ENCODE measurements at places on chromosomes 1 and 21.

GRCh38 chr21:16071761-16072160, 342.0 kb downstream of the USP25 start:
- no peak for DNase-seq

DNA sequence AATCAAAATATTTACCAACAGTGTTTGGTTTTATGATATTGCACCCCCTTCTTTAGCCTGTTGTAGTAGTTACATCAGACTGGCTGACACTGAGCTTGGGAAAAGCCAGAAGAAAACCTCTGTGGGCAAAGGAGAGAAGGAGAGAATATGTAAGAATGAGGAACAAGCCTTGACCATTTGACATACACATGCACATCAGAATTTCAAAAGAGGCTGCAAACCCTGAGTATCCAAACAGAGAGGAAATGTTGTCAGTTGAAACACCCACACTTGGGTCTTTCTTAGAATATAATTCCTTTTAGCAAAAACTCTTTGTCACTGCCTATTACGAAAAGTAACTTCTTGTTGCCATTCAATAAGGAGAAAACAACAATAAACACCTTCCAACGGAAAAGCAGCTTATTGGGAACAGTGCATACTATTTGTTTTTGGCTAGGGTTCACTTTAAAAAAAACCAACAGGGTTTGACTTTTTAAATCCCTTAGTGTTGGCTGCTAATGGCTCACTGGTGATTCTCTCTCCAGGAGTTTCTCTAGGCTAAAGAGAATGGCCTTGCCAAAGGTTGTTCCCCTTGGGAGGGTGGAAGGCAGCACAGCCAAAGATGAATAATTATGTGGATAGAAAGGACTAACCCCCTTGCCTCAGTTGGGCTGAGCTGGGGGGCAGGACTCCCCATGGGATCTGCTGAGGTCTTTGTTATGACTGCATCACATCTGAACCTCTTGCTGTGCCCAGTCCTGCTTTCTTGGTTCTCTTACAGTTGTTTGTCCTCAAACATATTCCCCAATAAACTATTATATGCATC, 48.9 kb downstream of the GORAB start:
- DNase-seq: no peak

GRCh38 chr1:2967329-2967725, 53.9 kb upstream of the ACTRT2 start:
- DNase-seq: no peak

GRCh38 chr1:28110555-28110954, 22.1 kb upstream of the EYA3 start:
- DNase-seq: no peak

GRCh38 chr1:225840713-225841112, 30.8 kb downstream of the EPHX1 start:
- DNase-seq: no peak

- DNase-seq: no peak
These were observed 9.7 kb downstream of the HSD11B1 start for GRCh38 chr1:209714338-209714737.

DNA sequence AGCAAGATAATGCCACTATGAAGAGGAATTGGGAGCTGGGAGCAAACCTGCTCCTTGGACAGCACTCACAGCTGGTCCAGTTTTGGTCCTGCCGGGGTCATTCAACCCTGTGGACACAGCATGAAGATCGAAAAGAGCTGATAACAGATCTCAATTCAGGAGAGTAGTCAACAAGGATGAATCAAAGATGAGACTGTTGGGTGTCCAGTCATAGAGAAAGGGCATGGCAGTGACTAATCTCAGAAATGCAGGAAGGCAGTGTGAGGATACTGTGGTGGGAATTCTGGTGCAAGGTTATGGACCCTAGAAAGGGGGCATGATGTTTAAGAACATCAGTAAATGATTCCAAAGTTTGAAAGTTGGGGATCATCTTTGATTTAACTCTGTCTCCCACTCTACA, 261.4 kb upstream of the ZP4 start:
- DNase-seq: no peak

GRCh38 chr1:50232336-50232735, 123.6 kb downstream of the ELAVL4 start:
- DNase-seq: no peak

DNA sequence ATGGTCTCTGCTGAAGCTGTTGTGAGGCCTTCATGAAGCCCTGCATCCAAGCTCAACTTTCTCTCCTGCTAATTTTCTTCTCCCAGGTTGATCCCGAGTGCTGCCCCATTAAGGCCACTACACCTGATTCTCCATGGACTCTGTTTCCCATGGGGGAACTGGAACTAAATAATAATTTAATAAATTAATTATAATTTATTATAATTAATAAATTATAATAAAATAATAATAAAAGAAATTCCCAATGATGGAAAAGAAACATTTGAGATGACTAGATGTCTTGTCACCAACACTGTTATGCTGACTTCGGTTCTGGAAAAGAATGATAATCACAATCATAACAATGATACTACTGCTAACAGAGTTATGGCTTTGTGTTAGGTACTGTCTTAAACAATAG, 211.2 kb upstream of the ZP4 start:
- no peak for DNase-seq

GRCh38 chr1:241614144-241614543, 26.0 kb downstream of the CHML start:
- no peak for DNase-seq

DNA sequence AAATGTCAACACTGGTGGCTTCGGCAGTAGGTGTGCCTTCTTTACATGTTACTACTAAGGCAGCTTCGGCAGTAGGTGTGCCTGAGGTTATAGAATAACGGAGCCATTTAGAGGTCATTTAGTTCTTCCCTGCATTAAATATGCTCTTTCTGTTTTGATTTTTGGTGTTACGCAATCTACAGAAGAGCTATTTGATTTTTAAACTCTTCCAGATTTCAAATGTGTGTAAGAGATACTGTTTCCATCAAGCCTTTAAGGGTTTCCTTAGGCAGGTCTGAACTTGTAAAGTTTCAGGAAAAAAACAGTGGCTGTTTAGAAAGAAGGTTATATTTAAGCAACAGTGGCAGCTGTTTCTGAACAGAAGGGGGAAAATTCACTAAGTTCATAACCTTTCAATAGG, 54.8 kb downstream of the PIK3R3 start:
- DNase-seq: no peak

DNA sequence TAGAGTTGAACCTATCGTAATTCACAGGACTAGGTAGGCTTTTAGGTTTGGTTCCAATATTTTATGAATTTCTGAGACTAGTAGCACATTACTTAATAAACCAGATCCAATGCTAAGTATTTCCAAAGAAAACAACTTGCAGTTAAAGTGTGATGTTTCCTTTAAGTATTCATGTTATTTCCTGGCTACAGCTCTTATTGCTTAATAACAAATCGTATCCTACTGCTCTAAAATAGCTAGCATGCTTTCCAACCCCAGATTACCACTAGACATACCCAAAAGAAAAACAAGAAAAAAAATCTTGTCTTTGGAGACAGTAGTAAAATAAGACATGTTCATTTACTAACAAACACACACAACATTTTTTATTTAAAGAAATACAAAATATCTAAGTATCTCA, 898 bp downstream of the KRTAP27-1 start:
- no peak for DNase-seq

DNA sequence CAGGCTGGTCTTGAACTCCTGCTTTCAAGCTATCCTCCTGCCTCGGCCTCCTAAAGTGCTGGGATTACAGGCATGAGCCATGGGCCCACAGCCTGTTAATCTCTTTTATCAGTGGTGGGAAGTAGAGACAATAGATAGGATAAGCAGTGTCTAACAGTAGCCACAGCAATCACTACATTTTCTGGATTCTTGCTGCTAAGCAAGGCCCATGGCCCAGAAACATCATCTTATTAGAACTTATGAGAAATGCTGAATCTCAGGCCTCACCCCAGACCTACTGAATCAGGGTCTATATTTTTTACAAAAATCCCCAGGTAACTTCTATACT, 29.7 kb downstream of the IGFN1 start:
- DNase-seq: no peak

GRCh38 chr1:183103147-183103546, 79.9 kb downstream of the LAMC1 start:
- DNase-seq: no peak

Data from HTR-8/SVneo (cell line).